ENCODE measurements at places on chromosomes 1 and 21. TPM values are rescaled to one million over a fixed set of nuclear protein-coding genes. Genes with fewer than 3 reads are reported as not detected.

Gene RPE65
- total RNA-seq = not detected

Gene C1orf115
- 16.8 TPM for total RNA-seq

Gene KCND3
- total RNA-seq = 0.44 TPM

Gene ZNF648
- total RNA-seq = 0.57 TPM

Gene RNPC3
- total RNA-seq = 11.1 TPM

Data from HCT116 (cell line).